NCI-H524 treated with DMSO at 0.1 percent for 48 hours (cell line): ENCODE measurements at places on chromosomes 6 and 20.
A peak's percentile ranks its signal among the peaks of the same experiment; 100 is the strongest.

GRCh38 chr6:44133003-44133931, 5.9 kb downstream of the TMEM63B start:
- no peak for DNase-seq

- DNase-seq = no peak
These were observed 15.8 kb downstream of the AARS2 start for GRCh38 chr6:44297063-44298038.

- no peak for DNase-seq
These were observed 80.6 kb downstream of the ADGB start for GRCh38 chr6:146679386-146679785.

- no peak for DNase-seq
These were observed 296.9 kb downstream of the HIVEP2 start for GRCh38 chr6:142648036-142648451.

GRCh38 chr6:5726976-5727718, 279.6 kb downstream of the NRN1 start:
- DNase-seq = no peak

DNA sequence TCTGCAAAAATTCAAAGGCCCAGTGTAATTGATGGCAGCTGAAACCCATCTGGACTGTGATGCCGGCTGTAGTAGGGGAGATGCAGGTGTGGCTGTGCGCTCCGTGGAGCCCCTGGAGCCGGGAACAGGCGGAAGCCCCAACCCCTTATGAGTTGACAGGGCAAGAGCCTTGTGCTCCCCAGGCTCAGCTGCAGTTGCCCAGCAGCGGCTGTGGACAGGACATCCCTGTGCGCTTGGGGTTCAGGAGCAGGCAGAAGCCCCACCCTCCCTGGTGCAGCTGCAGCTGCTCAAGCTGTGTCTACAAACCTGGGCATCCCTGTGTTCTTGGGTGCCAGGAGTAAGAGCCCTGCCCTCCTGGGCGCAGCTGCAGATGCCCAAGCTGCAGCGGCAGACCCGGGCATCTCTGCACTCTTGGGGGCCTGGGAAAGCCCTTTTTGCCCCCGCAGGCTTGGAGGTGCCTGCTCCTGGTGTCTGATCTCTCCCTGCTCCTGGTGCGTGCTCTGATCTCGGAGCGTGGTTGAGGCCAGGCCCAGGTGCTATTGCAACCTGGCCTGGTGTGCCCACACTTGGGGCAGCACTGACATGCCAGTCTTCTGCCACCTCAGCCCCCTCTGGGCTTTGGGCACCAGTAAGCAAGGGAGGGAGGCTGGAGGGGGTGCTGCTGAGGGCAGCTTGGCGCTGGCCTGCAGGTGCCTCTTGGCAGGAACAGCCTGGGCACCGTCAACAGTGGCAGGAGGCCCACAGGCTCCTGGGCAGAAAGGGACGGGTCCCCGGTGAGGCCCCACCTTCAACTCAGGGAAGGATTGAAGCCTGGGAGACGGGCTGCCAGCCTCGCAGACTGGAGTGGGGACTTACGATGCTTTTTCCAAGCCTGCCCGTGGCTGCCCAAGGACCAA, 30.3 kb downstream of the OR2J2 start:
- no peak for DNase-seq

GRCh38 chr20:15056246-15056645, 718.8 kb upstream of the FLRT3 start:
- DNase-seq = no peak

- no peak for DNase-seq
These were observed 805 bp upstream of the STX16 start for GRCh38 chr20:58650181-58650775.

- peak; percentile 46 for DNase-seq
These were observed 368.9 kb downstream of the LAMA2 start for GRCh38 chr6:129251669-129252376.

GRCh38 chr6:41767112-41767833, 12.4 kb downstream of the FRS3 start:
- no peak for DNase-seq

- no peak for DNase-seq
These were observed 1.5 kb downstream of the SALL4 start for GRCh38 chr20:51800872-51801121.
